ENCODE measurements at places on chromosomes 1 and 21. TPM values are rescaled to one million over a fixed set of nuclear protein-coding genes. Genes with fewer than 3 reads are reported as not detected.
A peak's percentile ranks its signal among the peaks of the same experiment; 100 is the strongest.

- no peaks in the 10 kb centered on the region for H3K36me3 ChIP-seq
- H3K4me1 ChIP-seq = peaks cover 21% of the 10 kb centered on the region
- no peak overlapping the region for H3K27ac ChIP-seq
- no peak overlapping the region for H3K4me3 ChIP-seq
- H3K27me3 ChIP-seq = no peaks in the 10 kb centered on the region
- no peak for DNase-seq
Measured at GRCh38 chr1:83619170-83619896, 379.6 kb downstream of the TTLL7 start.

- no peaks in the 10 kb centered on the region for H3K36me3 ChIP-seq
- no peak for DNase-seq
- H3K27ac ChIP-seq = no peak overlapping the region
- no peaks in the 10 kb centered on the region for H3K4me1 ChIP-seq
- H3K4me3 ChIP-seq = no peak overlapping the region
Measured at GRCh38 chr1:30337324-30337620, 386.1 kb downstream of the MATN1 start.

Gene LRRC38
- total RNA-seq = 0.19 TPM

Gene S100A16
- 28.8 TPM for total RNA-seq

Gene DDR2
- 2.4 TPM for total RNA-seq

GRCh38 chr1:25022361-25023189, 92.5 kb upstream of the RUNX3 start:
- H3K27ac ChIP-seq = peak overlapping the region; percentile 94
- no peak overlapping the region for H3K4me3 ChIP-seq
- H3K4me1 ChIP-seq = peaks cover 99% of the 10 kb centered on the region
- peak; percentile 77 for DNase-seq
- H3K36me3 ChIP-seq = no peaks in the 10 kb centered on the region
- H3K27me3 ChIP-seq = no peaks in the 10 kb centered on the region

DNA sequence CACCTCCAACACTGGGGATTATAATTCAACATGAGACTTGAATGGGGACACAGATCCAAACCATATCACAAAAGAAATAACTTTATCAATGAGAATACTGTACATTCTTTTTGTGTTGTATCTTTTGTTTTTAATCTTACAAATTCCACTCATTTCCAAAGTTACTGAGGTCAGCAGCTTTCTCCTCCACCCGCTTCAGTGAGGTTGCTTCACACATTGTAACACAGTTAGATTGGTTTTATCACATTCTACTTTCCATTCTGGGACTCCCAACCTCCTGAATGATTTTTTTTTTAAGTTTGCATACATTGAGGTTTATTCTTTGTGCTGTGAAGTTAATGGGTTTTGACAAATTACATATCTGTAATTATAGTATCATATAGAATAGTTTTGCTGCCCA, 43.8 kb downstream of the DDAH1 start:
- no peaks in the 10 kb centered on the region for H3K4me1 ChIP-seq
- H3K27ac ChIP-seq = no peak overlapping the region
- no peaks in the 10 kb centered on the region for H3K27me3 ChIP-seq
- no peak for DNase-seq

Gene PLCH2
- total RNA-seq = 0.90 TPM

GRCh38 chr1:40122855-40123254, 25.8 kb upstream of the PPT1 start:
- H3K36me3 ChIP-seq = no peaks in the 10 kb centered on the region
- no peak overlapping the region for H3K4me3 ChIP-seq
- no peak overlapping the region for H3K27ac ChIP-seq
- no peaks in the 10 kb centered on the region for H3K27me3 ChIP-seq

GRCh38 chr1:16371725-16372124, 4.7 kb downstream of the SZRD1 start:
- peaks cover 7% of the 10 kb centered on the region for H3K4me1 ChIP-seq
- H3K27ac ChIP-seq = no peak overlapping the region
- no peaks in the 10 kb centered on the region for H3K27me3 ChIP-seq

Gene APOBEC4
- not detected for total RNA-seq

- no peak overlapping the region for H3K4me3 ChIP-seq
- H3K4me1 ChIP-seq = no peaks in the 10 kb centered on the region
- no peaks in the 10 kb centered on the region for H3K36me3 ChIP-seq
- no peaks in the 10 kb centered on the region for H3K27me3 ChIP-seq
- peak; percentile 71 for DNase-seq
Measured at GRCh38 chr1:28359592-28360239, 9.8 kb upstream of the PHACTR4 start.

GRCh38 chr1:1349256-1350012, at the start of gene DVL1:
TSS of gene DVL1 (minus strand) at chr1:1349418. CDS start at chr1:1349065, 353 bp downstream.
- H3K4me1 ChIP-seq = no peaks in the 10 kb centered on the region
- no peaks in the 10 kb centered on the region for H3K36me3 ChIP-seq
- DNase-seq = peak; percentile 39

GRCh38 chr1:236168716-236169429, 26.5 kb downstream of the GPR137B start:
- no peak for DNase-seq
- no peaks in the 10 kb centered on the region for H3K4me1 ChIP-seq
- no peak overlapping the region for H3K27ac ChIP-seq
- no peaks in the 10 kb centered on the region for H3K36me3 ChIP-seq
- H3K27me3 ChIP-seq = no peaks in the 10 kb centered on the region

- H3K4me1 ChIP-seq = no peaks in the 10 kb centered on the region
- H3K27ac ChIP-seq = no peak overlapping the region
- DNase-seq = no peak
- H3K36me3 ChIP-seq = no peaks in the 10 kb centered on the region
- no peak overlapping the region for H3K4me3 ChIP-seq
- no peaks in the 10 kb centered on the region for H3K27me3 ChIP-seq
Measured at GRCh38 chr1:240352769-240353168, 259.2 kb downstream of the GREM2 start.

Gene CXADR
- total RNA-seq = 3.2 TPM

DNA sequence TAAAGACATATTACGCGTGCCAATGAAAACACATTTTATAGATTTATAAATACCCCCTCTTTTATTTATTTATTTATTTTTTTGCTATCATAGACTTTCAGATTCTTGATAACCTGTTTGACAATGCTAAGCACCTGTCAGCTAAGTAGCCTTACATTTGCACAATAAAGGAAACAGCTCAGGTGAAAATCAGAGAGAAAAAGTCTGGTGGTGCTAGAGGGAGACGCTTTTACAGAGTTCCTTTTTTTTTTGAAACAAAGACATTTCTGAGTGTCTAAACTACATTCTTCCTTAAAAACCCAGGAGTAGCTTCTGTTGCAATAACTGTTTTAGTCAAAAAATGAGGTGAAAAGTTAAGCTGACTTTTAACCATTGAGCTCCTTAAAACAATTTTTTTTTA, 1611.6 kb downstream of the NCAM2 start:
- no peaks in the 10 kb centered on the region for H3K4me1 ChIP-seq
- no peaks in the 10 kb centered on the region for H3K36me3 ChIP-seq
- H3K27me3 ChIP-seq = no peaks in the 10 kb centered on the region
- DNase-seq = no peak
- no peak overlapping the region for H3K4me3 ChIP-seq
- H3K27ac ChIP-seq = no peak overlapping the region

DNA sequence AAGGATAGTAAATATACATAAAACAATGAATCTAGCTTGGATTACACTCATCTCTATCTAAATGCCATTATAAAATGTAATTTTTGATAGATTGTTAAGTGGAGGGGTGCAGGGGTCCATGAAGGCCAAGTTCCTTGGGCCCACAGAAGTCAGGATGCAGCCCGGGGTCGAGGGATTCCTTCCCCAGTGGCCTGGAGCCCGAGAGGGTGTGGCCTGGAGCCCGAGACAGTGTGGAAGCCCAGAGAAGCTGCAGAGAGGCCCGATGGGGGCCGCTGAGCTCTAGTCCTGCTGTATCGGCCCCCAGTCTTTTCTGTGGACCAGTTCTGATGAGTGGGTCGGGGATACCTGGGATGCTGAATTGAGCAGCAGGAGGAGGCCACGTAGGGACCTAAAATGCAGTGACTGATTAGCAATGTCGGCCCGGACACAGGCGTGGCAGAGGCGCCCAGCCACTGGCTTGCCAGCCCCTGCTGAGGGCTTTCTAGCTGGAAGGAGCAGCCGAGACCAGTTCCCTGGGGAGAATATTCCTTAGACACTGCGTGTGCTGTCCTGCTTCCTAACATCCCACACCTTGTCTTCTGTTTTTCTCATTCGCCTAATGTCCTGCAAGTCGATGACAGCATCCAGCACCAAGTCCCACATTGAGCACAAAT, 38.9 kb downstream of the UMODL1 start:
- peaks cover 8% of the 10 kb centered on the region for H3K4me1 ChIP-seq
- no peaks in the 10 kb centered on the region for H3K36me3 ChIP-seq
- no peak for DNase-seq
- no peak overlapping the region for H3K27ac ChIP-seq
- H3K4me3 ChIP-seq = no peak overlapping the region

DNA sequence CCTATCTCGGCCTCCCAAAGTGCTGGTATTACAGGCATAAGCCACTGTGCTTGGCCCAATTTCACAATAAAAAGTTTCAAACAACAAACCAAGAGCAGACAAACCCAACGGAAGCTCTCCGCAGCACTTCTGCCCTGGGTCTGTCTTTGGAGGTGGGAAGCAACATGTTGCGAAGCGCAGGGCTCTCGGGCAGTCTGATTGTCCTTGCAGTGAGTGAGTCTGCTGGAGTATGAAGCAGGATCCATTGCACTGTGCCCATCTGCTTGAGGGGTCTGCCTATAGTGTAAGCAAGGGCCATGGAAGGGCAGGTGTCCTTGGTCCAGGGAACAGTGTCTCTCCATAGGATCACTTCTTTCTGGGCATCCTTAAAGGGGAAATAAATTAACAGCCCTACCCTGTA, 14.6 kb upstream of the PARP1 start:
- peaks cover 5% of the 10 kb centered on the region for H3K4me1 ChIP-seq
- no peak overlapping the region for H3K27ac ChIP-seq
- H3K4me3 ChIP-seq = no peak overlapping the region

DNA sequence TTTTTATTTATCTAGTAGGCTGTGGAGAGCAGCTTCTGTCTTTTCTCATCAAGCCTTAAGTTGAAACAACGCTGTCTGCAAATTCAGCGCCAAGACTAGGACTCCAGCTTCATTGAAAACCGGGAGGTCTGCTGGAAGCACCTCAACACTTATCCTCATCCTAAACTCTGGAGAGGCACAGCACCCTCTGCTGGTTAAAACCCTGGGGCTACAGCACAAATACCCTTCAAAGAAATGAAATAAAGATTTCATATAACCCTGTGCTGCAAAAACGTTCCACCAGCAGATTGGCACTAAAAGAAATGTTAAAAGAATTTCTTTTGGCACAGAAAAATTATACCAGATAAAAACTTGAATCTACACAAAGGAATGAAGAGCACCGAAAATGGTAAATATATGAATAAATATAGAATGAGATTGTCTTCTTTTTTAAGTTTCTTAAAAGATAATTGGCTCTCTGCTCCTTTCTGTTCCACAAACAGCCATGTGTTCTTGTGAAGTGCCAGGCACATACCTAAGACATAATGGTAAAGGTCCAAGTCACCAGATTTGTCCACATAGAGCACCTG, 227.7 kb upstream of the SAMSN1 start:
- no peaks in the 10 kb centered on the region for H3K36me3 ChIP-seq
- peak; percentile 60 for DNase-seq

Data from thymus (tissue), 14 donors.